ENCODE measurements at places on chromosomes 1 and 21. TPM values are rescaled to one million over a fixed set of nuclear protein-coding genes. Genes with fewer than 3 reads are reported as not detected.
A peak's percentile ranks its signal among the peaks of the same experiment; 100 is the strongest.

Gene SWT1
- total RNA-seq, result 3.1 TPM

Gene CYP4B1
- total RNA-seq, result not detected

GRCh38 chr1:101438359-101438758 lies 201.5 kb downstream of the S1PR1 start:
- peak; percentile 49 for DNase-seq

- peak; percentile 70 for DNase-seq
Measured at GRCh38 chr21:27700974-27701614, 734.2 kb upstream of the ADAMTS5 start.

DNA sequence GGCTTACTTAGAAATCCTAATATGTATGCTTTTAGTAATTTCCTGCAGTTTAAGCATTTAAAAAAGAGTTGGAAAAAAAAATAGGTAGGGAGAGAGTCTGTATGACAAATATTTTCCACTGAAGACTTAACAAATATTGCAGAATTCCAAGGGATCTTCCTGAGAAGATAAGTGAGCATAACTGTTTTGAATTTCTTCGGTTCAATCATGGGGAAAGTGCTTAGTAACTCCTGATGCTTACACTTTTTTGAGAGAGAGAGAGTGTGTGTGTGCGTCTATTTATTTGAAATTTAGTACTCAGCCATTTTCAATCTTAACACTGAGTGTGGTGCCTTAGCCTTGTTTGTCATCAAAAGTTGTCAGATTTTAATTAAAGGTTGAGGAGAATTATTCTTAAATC lies 18.5 kb downstream of the SON start:
- no peak for DNase-seq

DNA sequence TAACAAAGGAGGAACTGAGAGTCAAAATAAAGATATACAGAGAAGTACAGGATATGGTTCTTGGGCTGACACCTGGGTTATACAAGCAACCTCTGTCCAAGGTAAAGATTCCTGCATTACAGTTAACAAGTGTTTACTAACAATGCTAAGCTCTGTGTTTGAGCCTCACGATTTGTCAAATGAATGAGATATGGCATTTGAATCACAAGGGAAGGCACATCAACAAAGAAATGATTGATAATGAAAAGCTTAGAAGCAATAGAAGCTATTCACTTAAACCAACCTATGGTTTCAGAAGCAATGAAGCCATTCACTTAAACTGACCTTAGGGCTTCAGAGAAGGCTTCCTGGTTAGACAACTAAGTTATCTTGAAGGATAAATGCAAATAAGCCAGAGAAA lies 199.5 kb downstream of the AGBL4 start:
- DNase-seq, result no peak

Measured in dermis microvascular lymphatic vessel endothelial cell (primary cell).